ENCODE measurements at places on chromosomes 3 and 15. TPM values are rescaled to one million over a fixed set of nuclear protein-coding genes. Genes with fewer than 3 reads are reported as not detected.

Gene BSN
- total RNA-seq: 0.57 TPM

Gene VEPH1
- 5.7 TPM for total RNA-seq

Gene STRIT1
- not detected for total RNA-seq

Gene ITIH4
- total RNA-seq: 2.7 TPM

Gene CRYBG3
- 9.4 TPM for total RNA-seq

Gene ZKSCAN7
- total RNA-seq: not detected

Gene STRC
- not detected for total RNA-seq

Gene AVEN
- total RNA-seq: 21.3 TPM

Gene C3orf80
- 0.53 TPM for total RNA-seq

Gene GADL1
- not detected for total RNA-seq

Gene FBXW12
- not detected for total RNA-seq

Gene LRRC28
- total RNA-seq: 15.9 TPM

Gene GOLGA8S
- not detected for total RNA-seq

Gene MCCC1
- 17.2 TPM for total RNA-seq

Gene STAB1
- total RNA-seq: not detected

Gene TRIM42
- not detected for total RNA-seq

Gene WDR93
- not detected for total RNA-seq

Gene ARGFX
- not detected for total RNA-seq

Gene GOLGA6A
- not detected for total RNA-seq

Gene CLN6
- 33.9 TPM for total RNA-seq

Gene TLR9
- not detected for total RNA-seq

Gene LMAN1L
- total RNA-seq: 0.16 TPM

Measured in A375 (cell line).